Activated T-helper 17 cell treated with anti-CD3 and anti-CD28 coated beads, Interleukin-2, amount 50 U/mL, for 72 hours (primary cell): ENCODE measurements at places on chromosomes 13 and 19. TPM values are rescaled to one million over a fixed set of nuclear protein-coding genes. Genes with fewer than 3 reads are reported as not detected.

The SLC7A10 gene
- total RNA-seq, result not detected

The ERF gene
- 49.7 TPM for total RNA-seq

- H3K36me3 ChIP-seq, result peaks cover 70% of the 10 kb centered on the region
- H3K27me3 ChIP-seq, result no peaks in the 10 kb centered on the region
- ATAC-seq, result no peak
- H3K4me1 ChIP-seq, result peaks cover 64% of the 10 kb centered on the region
Measured at GRCh38 chr13:99375738-99376080, 68.5 kb upstream of the GPR183 start.

- no peak overlapping the region for H3K4me3 ChIP-seq
- peaks cover 95% of the 10 kb centered on the region for H3K36me3 ChIP-seq
- no peak overlapping the region for H3K27ac ChIP-seq
- no peak for ATAC-seq
- no peaks in the 10 kb centered on the region for H3K27me3 ChIP-seq
Measured at GRCh38 chr19:46606681-46607447, 5.7 kb downstream of the CALM3 start.

- H3K4me1 ChIP-seq, result peaks cover 59% of the 10 kb centered on the region
- ATAC-seq, result no peak
- H3K36me3 ChIP-seq, result peaks cover 13% of the 10 kb centered on the region
- no peak overlapping the region for H3K4me3 ChIP-seq
- H3K27me3 ChIP-seq, result no peaks in the 10 kb centered on the region
Measured at GRCh38 chr13:97254816-97255215, 32.7 kb downstream of the MBNL2 start.

The EPSTI1 gene
- 18.1 TPM for total RNA-seq

The CEACAM5 gene
- total RNA-seq, result not detected

DNA sequence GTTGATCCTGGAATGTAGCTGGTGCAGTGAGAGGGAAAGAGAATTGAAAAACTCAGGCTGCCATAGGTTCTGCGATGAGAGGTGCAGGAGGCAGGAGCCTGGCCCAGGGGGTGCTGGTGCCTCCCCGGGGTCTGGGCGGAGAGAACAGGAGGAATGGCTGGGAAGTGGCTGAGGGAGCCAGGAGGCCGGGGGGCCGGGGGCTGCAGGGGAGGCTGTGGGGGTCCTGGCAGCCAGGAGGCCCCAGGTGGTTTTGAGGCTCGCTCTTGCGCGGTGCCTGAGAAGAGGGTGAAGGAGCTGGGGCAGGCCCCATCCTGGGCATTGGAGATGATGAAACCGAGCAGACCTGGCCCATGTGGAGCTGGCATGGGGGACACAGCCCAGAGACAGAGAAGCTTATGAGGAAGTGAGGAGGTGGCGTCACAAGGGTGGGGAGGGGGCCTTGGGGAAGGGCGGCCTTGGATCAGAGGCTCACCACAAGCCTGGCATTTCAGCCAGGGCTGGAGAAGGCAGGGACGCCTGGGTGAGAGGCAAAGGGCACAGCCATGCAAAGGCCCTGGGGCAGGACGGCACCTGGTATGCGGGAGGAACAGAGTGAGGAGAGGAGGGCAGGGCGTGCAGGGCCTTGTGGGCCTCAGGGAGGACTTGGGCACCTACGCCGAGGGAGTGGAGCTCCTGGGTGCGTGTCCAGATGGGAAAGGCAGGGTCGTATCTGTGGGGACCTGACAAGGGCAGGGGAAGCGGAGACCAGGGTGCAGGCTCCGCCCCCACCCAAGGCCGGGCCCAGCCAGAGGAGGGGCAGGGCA, 1.3 kb upstream of the TEKTIP1 start:
- peaks cover 27% of the 10 kb centered on the region for H3K36me3 ChIP-seq
- no peaks in the 10 kb centered on the region for H3K27me3 ChIP-seq
- H3K27ac ChIP-seq, result no peak overlapping the region

The NLRP4 gene
- total RNA-seq, result not detected

GRCh38 chr13:77196052-77196618, 130.8 kb downstream of the MYCBP2 start:
- no peak overlapping the region for H3K4me3 ChIP-seq
- no peak for ATAC-seq
- H3K4me1 ChIP-seq, result no peaks in the 10 kb centered on the region

- no peak overlapping the region for H3K27ac ChIP-seq
- H3K27me3 ChIP-seq, result peaks cover 53% of the 10 kb centered on the region
- no peak overlapping the region for H3K4me3 ChIP-seq
- ATAC-seq, result peak; percentile 100
- H3K36me3 ChIP-seq, result no peaks in the 10 kb centered on the region
Measured at GRCh38 chr19:13621413-13621812, 115.1 kb upstream of the CACNA1A start.

DNA sequence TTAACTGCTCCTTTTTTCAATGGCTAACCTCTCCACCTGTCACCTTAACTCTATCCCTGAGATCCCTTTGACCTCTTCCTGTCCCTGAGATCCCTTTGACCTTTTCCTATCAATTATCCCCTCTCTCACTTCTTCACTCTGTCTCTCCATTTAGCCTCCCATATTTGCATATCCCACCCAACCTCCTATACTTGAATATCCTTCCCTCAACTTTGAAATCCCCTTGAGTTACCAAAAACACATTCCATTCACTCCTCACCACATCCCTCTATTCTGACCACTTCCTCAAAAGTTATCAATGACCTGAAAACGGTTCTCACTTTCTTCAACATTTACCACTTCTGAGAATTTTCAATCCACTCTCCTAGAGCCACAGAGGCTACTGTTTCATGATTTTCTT, 3.0 kb downstream of the MYCBP2 start:
- ATAC-seq, result no peak
- no peaks in the 10 kb centered on the region for H3K27me3 ChIP-seq
- H3K27ac ChIP-seq, result peak overlapping the region; percentile 46

DNA sequence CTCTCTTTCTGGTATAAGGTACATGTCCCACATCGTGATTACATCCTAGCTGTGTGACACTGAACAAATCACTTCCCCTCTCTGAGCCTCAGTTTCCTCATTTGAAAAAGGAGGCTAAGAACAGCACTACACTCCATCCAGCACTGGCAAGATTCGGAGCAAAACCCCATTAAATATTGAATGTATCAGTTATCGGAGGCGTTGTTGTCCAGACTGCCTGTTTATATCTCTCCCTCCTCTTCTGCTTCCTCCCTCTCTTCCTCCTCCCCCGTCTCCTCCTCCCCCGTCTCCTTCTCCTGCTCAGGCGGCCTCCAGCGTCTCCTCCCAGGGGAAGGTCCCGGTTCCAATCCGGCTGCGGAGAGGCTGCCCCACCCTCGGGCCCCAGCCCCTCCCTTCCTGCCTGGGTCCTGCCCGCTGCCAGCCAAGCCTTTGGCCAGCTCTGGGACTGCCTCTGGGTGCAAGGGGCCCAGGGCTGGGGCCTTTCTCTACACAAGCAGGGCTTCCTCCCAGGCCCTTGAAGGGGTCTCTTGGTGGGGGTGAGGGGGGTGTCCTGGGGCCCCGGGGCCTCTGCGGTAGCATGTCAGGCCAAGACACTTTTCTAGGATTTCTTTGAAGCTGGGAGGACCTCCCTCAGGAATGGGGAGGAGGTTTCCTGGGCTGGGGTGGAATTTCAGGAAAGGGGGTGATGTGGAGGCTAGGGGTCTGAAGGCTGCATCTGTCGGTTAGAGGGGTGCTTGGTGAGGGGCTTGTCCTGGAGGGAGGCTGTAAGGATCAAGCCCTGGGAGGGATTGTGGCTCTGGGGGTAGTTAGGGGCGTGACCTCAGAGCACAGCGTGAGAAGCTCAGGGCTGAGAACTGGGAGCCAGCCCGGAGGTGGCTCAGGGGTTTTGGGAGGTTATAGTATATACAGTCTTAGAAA, 1.9 kb downstream of the RRAS start:
- H3K27me3 ChIP-seq, result no peaks in the 10 kb centered on the region
- H3K4me3 ChIP-seq, result peak overlapping the region; percentile 99
- H3K27ac ChIP-seq, result peak overlapping the region; percentile 98
- H3K36me3 ChIP-seq, result peaks cover 14% of the 10 kb centered on the region
- ATAC-seq, result no peak

The LILRA1 gene
- total RNA-seq, result not detected

DNA sequence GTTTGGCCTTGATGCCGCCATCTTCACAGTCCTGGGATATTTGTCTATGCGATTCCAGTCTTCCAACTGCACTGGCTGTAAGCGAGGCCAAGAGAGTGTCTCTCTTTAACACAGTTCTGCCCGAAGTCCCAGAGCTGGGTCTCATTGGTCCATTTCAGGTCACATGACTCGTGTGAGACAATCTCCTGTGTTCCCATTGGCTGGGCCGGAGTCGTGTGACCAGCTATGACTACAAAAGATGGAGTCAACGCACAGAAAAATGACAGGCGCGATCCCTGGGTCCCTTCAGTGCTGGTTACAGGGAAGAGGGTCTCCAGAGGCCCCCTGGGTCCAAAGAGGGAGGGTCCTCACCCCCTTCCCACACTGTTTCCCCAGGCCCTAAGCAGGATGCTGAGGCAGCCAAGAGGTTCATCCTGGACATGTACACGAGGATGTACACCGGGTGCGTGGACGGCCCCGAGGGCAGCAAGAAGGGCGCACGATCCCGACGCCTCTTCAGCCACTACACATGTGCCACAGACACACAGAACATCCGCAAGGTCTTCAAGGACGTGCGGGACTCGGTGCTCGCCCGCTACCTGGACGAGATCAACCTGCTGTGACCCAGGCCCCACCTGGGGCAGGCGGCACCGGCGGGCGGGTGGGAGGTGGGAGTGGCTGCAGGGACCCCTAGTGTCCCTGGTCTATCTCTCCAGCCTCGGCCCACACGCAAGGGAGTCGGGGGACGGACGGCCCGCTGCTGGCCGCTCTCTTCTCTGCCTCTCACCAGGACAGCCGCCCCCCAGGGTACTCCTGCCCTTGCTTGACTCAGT, 15.9 kb upstream of the S1PR4 start:
- peaks cover 20% of the 10 kb centered on the region for H3K4me1 ChIP-seq
- H3K36me3 ChIP-seq, result peaks cover 26% of the 10 kb centered on the region

DNA sequence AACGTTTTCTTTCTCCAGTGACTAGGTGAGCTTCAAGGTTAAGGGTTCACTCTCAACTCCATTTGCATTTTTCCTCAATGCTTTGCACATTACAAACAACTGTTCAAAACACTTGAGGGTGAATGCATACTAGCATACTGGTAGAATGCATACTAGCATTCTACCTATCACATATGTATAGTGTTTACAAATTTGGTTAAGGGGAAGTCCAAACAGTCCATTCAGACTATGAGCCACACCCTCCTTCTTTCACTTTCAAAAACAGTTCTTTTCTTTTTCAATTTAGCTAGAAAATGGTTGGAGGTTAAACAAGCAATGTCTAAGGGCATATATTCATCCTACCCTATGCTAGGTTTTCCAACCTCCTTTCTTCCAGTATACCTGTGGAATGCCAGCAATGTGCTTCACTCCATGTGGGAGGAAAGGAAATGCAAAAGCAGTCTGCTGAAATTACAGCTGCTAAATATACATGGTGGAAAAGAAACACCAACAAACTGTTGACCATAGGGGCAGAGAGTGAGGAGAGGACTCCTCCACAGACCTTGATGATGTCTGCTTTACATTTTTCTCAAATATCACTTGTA, 102.6 kb downstream of the DOCK9 start:
- peak overlapping the region; percentile 2 for H3K4me3 ChIP-seq
- no peaks in the 10 kb centered on the region for H3K27me3 ChIP-seq
- peaks cover 93% of the 10 kb centered on the region for H3K36me3 ChIP-seq
- peaks cover 17% of the 10 kb centered on the region for H3K4me1 ChIP-seq
- H3K27ac ChIP-seq, result peak overlapping the region; percentile 16

DNA sequence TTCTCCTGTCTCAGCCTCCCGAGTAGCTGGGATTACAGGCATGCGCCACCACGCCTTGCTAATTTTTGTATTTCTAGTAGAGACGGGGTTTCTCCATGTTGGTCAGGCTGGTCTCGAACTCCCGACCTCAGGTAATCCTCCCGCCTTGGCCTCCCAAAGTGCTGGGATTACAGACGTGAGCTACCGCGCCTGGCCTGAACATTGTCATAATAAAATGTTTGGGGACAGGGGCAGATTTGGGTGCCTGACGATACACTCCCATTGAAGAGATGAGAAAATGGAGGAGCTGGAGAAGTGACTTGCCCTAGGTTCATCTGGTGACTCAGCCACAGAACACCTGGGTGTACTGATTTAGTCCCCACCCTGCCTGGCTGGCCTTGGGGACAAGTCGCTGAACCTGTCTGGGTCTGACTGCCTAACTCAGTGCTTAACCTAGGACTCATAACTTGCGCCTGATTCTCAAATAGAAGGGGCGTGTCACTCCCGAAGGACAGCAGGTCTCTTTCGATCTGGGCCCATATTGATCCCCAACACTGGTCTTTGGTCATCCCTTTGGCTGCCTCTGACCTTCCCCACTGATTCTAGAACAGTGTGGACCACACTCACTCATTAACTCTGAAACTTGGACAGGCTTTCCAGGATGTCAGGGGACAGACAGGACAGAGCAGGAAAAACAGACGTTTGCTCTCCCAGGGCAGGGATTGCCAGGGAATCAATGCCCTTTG, 7.6 kb upstream of the BICRA start:
- peak overlapping the region; percentile 87 for H3K4me3 ChIP-seq
- no peak for ATAC-seq
- no peaks in the 10 kb centered on the region for H3K27me3 ChIP-seq
- no peaks in the 10 kb centered on the region for H3K36me3 ChIP-seq
- peaks cover 5% of the 10 kb centered on the region for H3K4me1 ChIP-seq
- peak overlapping the region; percentile 52 for H3K27ac ChIP-seq

- H3K4me1 ChIP-seq, result no peaks in the 10 kb centered on the region
- no peaks in the 10 kb centered on the region for H3K36me3 ChIP-seq
- no peak overlapping the region for H3K4me3 ChIP-seq
- H3K27me3 ChIP-seq, result no peaks in the 10 kb centered on the region
Measured at GRCh38 chr13:50417597-50417996, 402.4 kb downstream of the KCNRG start.

DNA sequence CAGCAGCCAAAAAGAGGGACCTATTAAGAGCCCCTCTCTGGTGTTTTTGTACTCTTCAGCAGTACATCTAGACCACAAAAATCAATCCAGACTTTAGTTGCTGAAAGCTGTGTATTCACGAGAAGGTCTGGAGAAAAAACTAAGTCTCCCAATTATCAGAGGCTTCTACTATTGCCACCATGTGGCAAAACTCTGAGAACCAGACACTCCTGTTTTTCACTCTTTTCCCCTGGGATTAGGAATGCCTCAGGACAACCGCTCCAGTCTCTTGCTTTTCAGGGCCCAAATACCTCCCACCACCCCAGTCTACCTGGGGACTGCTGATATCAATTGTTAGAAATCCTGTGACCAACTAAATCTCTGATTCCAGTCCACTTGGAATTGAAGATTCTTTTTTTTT, 30.1 kb upstream of the OBI1 start:
- peaks cover 12% of the 10 kb centered on the region for H3K27me3 ChIP-seq
- no peak overlapping the region for H3K4me3 ChIP-seq
- ATAC-seq, result no peak
- H3K36me3 ChIP-seq, result no peaks in the 10 kb centered on the region
